Stimulated activated CD4-positive, alpha-beta T cell treated with anti-CD3 and anti-CD28 coated beads, Interleukin-4, amount 100 ng/mL, for 4 hours (primary cell): ENCODE measurements at places on chromosomes 6 and 20.
A peak's percentile ranks its signal among the peaks of the same experiment; 100 is the strongest.

DNA sequence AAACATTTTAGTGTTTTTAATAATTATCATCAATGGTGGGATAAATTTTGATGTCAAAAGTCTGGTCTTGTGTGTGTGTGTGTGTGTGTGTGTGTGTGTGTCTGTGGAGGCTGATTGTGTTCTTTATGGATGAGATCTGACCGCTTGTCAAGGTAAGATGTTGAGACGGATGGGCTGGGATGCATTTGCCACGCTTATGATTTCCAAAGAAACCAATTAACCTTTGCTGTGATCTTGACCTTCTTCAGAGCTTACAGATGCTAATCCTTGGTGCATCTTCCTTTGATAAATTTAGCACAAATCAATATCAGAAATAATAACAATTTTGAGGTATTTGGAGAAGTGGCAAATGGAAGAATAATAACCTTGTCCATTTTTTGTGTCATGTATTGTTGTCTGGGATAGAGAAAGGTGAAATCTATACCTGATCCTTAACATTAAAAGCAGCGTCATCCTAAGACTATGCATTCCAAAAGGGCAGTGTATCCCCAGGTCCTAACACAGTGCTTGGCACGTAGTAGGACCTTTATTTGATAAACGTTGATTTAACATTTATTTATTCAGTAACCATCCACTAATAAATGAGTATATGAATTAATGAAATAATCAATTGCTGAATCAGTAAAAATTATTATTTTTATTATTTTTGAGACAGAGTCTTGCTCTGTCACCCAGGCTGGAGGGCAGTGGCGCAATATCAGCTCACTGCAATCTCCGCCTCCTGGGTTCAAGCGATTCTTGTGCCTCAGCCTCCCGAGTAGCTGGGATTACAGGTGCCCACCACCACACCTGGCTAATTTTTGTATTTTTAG lies 70.1 kb downstream of the ZDHHC14 start:
- DNase-seq, result no peak

DNA sequence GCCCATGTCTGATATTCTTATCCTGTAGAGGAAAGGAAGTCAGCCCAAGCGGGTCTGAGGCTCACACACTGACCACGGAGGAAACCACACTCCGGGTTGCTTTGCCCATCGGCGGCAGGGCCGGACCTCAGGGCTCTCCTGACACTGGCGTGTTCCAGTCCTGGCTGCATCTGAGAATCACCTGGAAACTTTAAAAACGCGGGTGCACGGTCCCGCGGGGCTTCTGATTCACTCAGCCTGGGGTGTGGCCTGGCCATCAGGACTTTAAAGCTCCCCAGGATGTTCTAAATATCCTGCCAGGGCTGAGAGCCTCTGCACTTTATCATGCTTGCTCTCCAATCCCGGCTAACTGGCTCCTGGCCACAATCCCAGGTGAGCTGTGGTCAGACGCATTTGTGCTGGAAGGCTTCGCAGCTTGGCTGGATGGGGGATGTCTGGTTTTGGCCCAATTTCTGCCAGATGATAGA lies 47.7 kb upstream of the DACT2 start:
- no peak for DNase-seq

DNA sequence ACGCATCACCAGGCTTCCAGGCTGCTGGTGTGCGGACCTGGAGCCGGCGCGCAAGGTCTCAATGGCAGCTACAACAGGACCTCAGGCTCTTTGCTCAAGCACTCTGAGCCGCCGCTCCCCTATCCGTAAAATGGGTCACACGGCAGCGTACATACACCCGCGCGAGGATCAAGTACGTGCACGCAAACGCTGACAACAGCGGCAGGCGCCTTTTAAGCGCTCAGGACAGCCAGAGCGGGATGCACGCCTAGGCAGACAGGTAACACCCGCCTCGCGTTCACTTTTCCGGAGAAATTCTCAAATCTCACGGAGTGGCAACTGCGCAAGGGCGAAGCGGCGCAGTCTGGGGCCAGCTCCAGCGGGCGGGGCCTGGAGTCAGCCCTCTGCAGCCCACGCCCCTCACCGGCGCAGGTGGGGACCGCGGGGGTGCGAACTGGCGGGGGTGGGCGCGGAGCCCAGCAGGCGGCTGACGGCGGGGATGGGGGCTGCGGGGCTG lies 535 bp downstream of the EXOC2 start:
- peak; percentile 73 for DNase-seq

DNA sequence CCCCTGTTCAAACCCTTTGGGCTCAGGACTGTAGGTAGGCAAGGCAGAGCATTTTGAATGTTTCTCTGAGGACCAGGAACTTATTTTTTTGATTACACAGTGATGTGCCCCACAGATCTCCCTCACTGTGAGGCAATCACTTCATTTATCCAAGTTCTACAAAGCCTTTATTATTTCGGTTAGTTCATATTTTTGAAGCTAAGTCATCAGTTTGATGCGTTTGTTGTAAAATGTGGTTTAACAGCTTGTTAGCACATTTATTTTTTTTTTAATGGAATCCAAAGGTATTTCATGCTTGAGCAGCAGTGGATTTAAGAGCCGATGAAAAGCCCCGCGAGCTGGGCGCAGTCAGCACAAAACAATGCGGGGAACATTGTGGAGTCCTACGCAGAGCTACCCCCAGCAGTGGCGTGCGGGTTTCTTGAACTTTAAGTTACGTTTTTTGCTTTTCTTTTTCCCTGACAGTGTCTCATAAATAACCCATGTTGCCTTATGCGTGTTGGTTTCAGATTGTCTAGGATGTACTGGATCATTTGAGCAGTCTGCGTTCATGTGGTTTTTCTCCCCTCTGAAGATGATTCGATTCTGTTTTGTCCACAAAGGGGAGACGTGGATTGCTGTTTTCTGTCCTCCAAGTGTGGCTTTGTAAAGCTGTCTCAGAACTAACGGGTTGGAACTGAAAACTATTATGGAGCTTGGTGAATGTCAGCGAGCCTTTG lies 233.6 kb upstream of the BMP2 start:
- no peak for DNase-seq

DNA sequence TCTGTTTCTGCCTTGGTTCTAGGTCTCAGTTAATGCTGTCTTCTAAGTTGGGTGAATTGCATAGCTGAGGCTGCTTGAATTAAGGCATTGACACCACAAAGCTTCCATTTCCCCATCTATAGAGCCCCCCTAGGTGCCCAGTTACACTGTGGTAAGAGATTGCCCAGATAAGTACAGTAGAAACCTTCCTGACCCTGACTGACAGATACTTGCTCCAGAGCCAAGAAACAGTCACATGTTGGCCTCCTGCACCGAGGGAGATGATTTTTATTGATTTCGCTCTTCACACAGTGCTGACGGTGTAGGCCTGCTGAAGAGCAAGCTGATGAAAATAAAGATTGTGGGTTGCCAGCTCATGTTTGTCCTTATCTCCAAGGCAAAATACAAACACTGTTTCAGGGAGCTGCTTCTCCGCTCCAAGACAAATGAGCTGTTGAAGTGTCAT lies 67.9 kb downstream of the TRMT11 start:
- DNase-seq, result no peak

GRCh38 chr20:61422636-61423425 lies 170.8 kb downstream of the CDH4 start:
- no peak for DNase-seq

DNA sequence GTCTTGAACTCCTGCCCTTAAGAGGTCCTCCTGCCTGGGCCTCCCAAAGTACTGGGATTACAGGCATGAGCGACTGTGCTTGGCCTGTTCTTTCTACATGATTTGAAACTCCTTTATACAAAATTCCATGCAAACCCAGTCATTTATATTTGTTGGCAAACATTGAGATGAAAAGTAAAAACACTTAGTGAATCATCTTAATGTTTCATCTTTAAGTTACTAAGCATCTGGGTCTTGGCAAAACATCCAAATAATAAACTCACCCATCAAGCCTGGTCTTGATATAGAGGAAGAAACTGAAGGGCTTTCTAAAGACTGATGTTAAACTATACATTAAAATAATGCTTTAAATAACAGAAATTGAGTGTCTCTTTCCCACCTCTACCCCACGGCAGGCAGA lies 95.1 kb downstream of the FUT9 start:
- no peak for DNase-seq
